ENCODE measurements at places on chromosomes 7 and 10.
A peak's percentile ranks its signal among the peaks of the same experiment; 100 is the strongest.

- no peak for DNase-seq
These were observed 15.4 kb downstream of the AHCYL2 start for GRCh38 chr7:129240119-129240820.

DNA sequence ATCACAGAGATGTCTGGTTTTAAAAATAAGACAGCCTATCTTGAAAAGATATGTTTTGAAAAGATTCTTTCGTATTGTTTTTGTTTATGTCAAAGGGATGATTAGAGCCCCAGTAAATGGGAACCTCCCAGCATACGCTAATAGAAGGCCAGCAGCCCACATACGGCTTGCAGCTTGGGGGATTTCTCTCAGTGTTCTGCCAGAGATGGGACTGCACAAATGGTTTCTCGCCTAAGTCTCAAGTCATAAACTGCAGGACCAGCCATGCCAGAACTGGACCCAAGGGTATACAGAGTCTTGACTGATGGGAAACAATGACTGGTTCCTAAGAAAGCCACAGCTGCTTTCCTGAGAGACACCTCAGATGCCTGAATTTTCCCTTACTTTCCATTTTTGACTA lies 306.9 kb upstream of the DGKB start:
- DNase-seq: no peak

GRCh38 chr7:112204499-112205342 lies 1.5 kb downstream of the DOCK4 start:
- no peak for DNase-seq

- DNase-seq: peak; percentile 14
These were observed 872 bp downstream of the FAM131B start for GRCh38 chr7:143361552-143362130.

DNA sequence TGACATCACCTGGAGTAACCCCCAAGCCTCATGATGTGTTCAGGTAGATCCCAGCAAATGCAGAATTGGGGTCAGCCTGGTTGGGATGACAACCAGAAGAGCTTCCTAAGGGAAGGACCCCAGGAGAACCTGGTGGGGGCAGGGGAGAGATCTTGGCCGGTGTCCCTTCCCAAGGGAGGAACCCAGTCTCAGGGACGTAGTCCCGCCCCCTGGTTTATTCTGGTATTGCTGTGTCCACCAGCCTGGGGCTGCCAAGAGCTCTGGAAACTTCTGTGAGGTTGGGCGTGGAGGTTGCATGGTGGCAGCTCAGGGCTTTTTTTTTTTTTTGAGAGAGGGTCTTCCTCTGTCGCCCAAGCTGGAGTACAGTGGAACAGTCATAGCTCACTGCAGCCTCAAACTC lies 19.4 kb downstream of the GTF2IRD1 start:
- no peak for DNase-seq

GRCh38 chr7:22663357-22663718 lies 63.7 kb upstream of the IL6 start:
- peak; percentile 20 for DNase-seq

DNA sequence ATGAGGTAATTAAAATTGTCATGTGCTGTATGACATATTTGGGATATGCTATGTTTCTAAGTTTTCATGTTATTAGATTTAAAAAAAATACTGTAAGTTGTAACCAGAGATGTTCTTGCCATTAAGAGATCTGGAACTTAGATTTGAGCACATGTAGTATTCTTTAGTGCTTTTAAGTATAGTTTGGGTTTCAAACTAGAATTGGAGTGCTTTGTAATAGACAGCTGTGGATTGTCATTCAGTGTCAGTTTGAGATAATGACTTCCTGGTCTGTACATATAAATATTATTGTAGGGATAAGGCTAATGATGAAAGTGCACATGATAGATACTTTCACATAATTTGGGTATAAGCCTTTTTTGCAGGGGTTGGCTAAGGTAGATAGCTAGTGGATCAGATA lies 936.2 kb downstream of the CNTNAP2 start:
- DNase-seq: no peak

- no peak for DNase-seq
These were observed 32.1 kb upstream of the PTPN12 start for GRCh38 chr7:77504951-77505350.
